ENCODE measurements at places on chromosomes 2 and 18.

DNA sequence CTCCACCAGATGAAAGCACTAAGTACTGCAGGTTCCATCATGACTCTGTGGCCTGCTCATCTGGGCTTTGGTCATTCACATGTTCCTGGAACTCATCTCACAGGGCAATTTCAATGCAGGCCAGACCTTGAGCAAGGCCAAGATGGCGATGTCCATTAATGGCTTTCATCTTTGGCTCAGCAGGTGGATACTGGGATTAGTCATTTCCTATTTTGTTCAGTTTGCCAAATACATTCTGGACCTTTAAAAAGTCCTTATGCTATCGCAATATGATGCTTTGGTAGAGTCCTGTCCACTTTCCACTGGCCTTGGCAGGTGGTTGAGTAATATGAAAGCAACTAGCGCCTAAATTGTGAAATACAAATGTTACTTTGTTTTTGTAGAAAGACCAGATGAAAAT is 170.1 kb upstream of the REV1 start:
- no peak for DNase-seq

GRCh38 chr18:11957636-11958035 is 23.7 kb upstream of the IMPA2 start:
- no peak for DNase-seq

DNA sequence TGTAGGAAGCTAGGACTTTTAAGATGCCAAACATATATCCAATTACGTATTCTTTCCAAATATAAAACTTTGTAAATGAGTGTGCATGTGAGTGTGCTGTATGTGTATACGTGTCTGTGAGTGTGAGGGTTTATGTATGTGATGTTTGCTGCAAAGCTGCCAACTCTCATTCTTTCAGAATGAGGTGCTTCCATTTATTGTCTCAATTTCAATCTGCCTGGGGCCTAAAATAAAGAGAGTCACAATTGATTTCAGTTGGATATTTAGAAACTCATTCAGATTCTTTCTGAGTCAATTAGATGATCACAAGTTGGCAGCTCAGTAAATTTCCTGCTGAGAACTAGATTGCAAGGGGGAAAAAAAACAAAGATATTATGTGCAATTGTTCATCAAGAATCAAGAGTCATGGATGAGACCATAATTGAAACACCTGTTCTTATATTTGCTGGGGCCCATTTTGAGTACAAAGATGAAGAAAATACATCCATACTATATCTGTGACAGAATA is 621.2 kb upstream of the ACVR2A start:
- no peak for DNase-seq

- no peak for DNase-seq
Observed at GRCh38 chr18:26540043-26540628, 8.2 kb downstream of the KCTD1 start.

GRCh38 chr2:218223046-218223445 is 6.1 kb downstream of the ARPC2 start:
- DNase-seq: no peak

- no peak for DNase-seq
Observed at GRCh38 chr2:188292348-188293239, 920 bp downstream of the GULP1 start.

GRCh38 chr2:9288233-9288632 is 81.6 kb downstream of the ASAP2 start:
- DNase-seq: no peak

DNA sequence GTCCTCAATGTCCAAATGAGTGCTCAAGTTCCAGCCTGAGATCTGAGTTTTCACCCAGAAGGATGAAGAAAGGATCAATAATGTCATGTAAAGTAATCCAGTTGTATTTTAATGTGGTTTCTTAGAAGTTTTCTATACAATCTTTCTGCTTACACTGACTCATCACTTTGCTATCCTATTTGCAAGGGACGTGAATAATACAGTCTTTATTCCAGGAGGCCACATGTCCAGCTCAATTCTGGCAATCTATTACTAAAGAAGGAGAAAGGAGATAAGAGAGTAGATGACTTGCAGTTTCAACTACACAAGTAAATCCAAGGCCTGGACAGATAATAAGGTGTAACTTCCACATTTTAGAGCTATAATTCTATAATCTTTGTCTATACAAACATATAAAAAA is 601.1 kb upstream of the SETBP1 start:
- DNase-seq: no peak

GRCh38 chr2:143205106-143205764 is 76.0 kb downstream of the ARHGAP15 start:
- DNase-seq: no peak

DNA sequence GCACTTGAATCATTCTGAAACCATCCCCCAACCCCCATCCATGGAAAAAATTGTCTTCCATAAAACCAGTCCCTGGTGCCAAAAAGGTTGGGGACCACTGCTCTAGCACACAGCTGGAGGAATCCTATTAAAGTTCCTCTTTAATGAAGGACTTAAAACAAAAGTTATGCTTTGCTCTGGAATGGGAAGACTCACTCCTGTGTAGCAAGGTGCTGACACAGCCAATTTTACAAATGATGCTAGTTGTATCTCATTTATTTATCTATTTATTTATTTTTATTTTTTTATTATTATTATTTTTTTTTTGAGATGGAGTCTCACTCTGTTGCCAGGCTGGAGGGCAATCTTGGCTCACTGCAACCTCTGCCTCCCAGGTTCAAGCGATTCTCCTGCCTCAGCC is 58.9 kb upstream of the NDUFV2 start:
- DNase-seq: no peak

DNA sequence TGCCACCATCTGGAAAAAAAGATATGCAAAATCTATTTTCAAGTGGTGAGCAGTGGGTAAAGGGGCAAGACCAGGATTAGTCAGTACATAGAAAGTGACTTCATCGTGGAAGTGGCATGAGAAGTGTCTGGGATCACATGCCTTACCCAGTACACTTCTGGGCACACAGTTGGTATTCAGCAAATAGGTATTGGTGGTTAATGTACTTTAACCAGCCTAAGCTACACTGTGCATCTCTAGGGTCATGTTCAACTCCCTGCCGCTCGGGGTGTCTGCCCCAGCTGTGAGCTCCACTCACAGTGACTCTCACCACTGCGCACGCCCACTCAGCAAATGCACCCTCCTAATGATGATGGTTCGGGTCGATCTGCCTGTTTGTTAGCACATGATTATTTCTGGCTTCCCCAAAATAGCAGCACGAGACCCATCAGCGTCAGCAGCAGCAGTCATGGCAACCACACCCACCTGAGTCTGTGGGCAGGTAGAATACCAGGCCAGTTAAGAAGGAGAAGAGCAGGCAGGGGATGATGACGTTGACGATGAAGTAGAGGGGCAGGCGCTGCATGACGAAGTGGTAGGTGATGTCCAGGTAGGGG is 11.1 kb downstream of the CHRNA1 start:
- DNase-seq: no peak

GRCh38 chr18:35236571-35237363 is 4.1 kb upstream of the ZNF397 start:
- no peak for DNase-seq

- no peak for DNase-seq
Observed at GRCh38 chr2:217071416-217071815, 211.6 kb upstream of the TNP1 start.

DNA sequence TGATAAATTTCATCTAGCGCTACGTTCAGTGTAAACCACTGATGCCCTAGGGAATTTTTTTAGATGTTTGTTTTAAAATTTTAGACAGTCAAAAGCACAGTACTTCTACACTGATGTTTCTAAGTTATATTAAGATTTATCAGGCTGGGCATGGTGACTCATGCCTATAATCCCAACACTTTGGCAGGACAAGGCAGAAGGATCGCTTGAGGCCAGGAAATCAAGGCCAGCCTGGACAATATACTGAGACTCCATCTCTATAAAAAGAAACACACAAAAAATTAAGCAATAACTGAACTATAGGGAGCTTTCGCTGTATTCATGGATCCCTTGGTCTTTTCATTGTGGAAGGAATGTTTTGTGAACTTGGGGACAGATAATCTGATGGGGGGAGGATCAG is 50.6 kb upstream of the MAPRE2 start:
- no peak for DNase-seq

- DNase-seq: no peak
Observed at GRCh38 chr2:227461811-227462461, 10.0 kb upstream of the AGFG1 start.

DNA sequence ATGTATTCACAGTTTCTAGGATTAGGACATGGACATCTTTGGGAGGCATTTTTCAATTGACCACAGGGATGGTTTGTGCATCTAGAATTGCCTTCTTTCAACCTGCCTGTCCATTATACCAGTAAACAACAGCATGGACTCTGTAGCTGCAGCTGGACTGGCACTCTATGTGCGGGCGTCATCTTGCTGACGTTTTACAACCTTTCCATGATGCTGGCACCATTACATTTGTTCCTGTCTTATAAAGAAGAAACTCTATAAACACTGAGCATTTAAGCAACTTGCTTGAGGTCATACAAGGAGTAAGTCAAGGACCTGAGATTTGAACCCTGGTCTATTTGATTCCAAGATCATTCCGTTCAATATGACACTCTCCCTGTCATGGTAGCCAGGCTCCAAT is 25.4 kb upstream of the IGFBP5 start:
- DNase-seq: no peak

GRCh38 chr18:41955688-41956087 is 654 bp downstream of the PIK3C3 start:
- DNase-seq: no peak

- DNase-seq: no peak
Observed at GRCh38 chr2:151728804-151729414, 5.4 kb downstream of the NEB start.

DNA sequence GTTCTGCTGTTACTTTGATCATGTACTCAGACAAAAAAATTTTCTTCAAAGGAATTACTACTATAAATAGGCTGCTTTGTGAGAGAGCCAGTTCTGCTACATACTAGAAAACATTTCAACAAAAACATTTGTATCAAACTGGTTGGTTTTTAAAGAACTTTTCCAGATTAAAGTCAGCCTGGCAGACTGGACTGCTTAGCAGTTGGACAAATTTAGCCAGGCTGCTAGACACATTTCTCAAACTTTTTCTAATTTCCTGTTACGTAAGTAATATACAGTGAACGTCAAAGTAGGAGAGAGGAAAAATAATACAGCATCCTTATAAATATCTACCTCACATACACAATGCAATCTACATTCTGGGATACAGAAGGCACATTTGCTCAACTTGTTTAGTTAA is 109.5 kb downstream of the SP3 start:
- no peak for DNase-seq

DNA sequence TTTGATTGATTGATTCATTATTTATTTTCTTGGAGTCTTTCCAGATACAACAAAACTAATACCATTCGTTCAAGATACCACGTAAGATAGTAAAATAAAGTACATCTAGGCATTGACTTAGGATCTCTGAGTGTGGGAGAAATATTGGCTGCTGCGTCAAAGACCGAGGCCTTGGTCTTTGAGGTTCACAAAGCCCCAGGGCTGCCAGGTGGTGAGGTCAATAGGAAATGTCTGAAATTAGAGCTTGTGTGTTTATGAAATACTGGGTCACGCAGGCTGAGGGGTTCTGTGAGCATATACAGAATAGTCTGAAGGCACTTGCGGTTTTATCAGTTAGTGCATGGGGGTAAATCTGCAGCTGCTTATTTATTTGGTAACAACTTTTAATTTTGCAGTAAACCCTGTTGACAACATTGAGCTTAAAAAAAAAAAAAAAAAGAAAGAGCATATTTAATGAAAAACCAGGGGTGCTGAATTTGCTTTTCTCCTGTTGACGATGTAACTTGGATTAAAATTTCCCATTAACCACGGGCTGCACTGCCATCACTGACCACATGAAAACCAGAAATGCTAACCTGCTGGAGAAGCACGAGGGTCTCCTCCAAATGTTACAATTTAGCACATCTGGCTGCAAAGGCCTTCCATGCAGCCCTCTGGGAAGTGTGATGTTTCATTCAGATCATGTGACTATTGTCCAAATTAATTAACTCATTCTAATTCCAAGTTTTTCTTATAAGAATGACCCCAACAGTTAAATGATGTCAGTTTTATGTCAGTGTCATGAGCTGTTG is 27.1 kb upstream of the SERPINB12 start:
- DNase-seq: no peak

DNA sequence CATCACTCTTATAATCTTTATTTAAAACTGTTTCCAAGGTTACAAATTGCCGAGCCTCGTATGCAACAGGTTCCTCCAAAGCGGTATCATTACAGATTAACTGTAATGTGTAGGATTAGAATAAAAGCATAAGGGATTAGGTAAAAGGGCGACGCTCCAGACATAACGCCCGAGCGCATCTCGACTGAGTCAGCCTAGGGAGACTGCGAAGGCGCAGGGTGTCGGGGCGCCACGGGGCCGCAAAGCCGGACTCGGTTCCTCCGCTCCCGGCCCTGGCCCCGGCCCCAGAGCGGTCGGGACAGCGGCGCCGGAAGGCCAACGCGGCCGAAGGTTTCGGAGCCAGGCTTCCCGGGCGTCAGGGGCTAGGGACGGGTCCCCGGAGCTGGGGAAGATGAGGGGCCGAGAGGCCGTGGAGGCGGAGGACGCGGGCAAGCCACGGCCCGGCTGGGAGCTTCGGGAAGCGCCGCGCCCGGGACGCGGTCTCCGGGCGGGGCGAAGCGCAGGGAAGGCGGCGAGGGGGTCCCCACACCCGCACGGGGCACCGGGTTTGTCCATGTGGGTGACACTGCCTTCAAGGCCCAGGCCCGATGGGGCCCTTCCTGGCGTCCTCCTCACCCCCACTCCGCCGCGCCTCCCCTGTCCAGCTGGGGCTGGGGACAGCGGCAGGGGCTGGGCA is 12.9 kb upstream of the SIX3 start:
- DNase-seq: no peak

- no peak for DNase-seq
Observed at GRCh38 chr18:75206452-75207309, 2.3 kb downstream of the PTGR3 start.
